ENCODE measurements at places on chromosomes 4 and X.

DNA sequence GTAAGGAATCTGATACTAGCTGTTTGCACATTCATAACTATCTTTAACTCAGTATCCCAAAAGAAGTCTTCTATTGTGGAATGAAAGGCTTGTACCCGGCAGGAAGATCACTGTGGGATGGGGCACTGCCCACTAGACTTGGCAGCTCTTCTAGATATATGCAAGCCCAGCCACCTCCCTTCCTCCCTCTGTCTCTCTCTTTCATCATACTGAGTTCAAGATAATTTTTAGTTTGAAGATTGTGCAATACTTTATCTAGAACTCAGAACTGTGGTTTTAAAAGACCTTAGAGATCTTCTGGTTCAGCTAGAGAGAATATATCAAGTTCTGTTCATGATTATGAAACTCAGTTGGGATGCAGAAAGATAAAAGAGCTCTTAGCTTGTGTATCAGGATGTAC, 22.5 kb upstream of the GPR34 start:
- DNase-seq: no peak

GRCh38 chrX:42930951-42931350, 153.0 kb upstream of the PPP1R2C start:
- no peak for DNase-seq

DNA sequence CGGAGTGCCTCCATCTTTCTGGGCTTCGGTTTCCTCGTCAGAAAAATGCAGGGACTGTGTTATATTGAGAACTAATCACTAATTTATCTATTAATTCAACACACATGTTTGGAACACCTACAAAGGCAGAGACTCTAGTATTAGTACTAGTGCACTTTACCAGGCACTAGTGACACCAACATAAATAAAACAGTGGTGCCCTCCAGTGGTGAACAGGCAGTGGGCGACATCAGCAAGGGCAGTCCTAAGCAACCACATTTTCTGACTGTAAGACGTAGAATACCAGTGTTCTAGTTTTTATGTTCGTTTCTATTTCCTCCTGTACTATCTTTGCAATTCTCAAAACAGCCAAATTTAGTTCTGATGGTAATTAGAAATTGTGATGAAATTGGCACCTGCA, 69.1 kb upstream of the UCP1 start:
- no peak for DNase-seq

DNA sequence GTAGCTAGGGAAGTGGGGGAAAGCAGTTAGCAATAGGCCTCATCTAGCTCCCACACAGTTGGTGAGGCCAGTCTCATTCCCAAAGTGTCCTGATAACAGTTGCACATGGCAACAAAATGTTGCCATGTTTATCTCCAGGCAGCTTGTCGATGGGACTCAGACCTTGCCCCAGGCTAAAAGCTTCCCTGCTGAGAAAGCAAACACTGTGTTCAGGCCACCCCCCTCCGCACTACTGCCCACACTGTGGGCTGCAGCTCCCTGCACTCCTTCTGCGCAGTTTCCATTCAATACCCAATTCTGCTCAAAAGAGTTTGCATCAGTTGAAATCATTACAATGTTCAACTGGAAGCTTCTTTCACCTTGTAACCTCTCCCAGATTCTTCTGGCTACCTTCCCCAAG, 287.8 kb upstream of the GK2 start:
- no peak for DNase-seq

DNA sequence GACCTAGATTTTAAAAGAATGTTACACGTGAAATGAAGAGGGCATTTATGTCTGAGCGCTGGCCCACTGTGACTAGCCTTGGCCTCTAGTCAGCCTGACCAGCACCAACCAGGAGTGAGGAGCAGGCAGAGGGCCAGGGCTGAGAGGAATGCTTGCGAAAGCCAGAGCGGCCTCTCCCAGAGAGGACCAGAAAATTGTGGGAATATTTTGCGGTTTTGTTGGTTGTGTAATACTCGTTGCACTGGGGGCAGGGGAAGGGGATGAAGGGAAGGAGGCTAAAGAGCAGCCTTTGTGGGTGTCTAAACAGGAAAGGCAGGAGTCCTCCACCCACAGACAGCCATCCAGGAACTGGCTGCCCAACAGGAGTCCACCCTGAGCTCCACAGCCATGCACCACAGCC, 3.8 kb downstream of the GABRE start:
- no peak for DNase-seq

- peak; percentile 77 for DNase-seq
Measured at GRCh38 chr4:81913427-81913879, 441.7 kb upstream of the RASGEF1B start.

- DNase-seq: no peak
Measured at GRCh38 chrX:69120476-69120875, 44.8 kb downstream of the PJA1 start.

- DNase-seq: no peak
Measured at GRCh38 chr4:8279321-8280157, 10.0 kb downstream of the HTRA3 start.

- no peak for DNase-seq
Measured at GRCh38 chrX:45524296-45524695, 323.6 kb upstream of the DIPK2B start.

DNA sequence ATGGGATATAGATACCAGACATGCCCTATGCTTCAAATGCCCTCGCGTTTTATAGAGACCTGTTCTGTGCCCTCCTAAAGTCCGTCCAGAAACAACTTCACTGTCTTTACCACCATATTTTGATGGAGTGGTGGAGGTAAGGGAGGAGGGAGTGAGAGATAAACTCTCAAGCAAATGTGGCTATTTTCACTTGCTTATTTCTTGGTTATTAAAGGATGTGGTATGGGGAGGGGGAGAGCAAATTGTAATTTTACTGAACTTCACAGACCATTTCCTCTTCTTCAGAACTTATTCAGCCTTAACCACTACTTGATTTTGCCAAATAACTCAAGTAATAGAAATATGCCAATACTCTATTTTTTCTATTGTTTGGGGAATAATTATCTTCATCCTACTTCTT, 31.5 kb downstream of the GPR174 start:
- DNase-seq: no peak

- DNase-seq: no peak
Measured at GRCh38 chrX:131741103-131741581, 197.3 kb downstream of the OR13H1 start.

DNA sequence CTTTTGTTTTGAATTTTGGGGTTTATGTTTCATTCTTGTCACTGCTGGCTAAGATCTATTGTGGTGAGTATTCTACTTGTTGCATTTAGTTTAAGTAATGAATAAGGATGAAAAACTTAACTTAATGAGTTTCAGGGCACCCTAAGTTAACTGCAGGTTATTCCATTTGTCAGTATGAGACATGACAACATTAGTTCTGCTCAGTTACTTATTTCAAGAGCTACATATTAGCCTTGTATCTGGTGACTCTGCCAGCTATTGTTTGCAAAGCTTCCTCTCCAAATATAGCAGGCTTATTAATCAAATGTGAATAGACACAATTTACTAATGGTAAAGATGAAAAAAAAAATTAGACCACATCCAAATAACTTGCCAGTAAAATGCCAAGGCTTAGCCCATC, 567.1 kb downstream of the IL15 start:
- DNase-seq: no peak

DNA sequence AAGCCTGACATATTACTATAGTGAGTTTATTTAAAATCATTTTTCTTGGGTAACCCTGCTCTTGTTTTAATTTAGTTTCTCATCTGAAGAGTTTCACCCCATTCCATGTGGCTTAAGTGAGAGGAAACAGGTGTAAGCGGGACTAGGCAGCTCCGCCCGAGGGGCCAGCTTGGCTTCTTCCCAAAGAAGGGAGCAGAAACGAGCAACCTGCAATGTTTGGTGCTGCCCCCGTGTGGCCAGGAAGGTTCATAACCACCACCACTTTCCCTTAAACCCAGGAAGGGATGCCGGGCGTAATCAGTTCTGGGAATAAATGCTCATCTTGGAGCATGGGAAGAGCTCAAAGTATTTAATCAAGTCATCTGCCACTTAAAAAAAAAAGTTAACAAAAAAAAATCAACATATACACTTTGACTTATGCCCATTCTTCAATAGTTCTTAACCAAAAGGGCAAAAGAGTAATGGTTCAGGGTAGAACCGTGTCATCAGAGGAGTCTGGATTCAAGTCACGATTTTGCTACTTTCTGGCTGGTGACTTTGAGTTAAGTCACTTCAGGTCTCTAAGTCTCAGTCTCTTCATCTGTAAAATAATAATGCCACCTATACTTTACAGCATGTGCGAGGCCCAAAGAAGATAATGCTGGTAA, 147.9 kb downstream of the NSUN7 start:
- DNase-seq: peak; percentile 83
